Activated CD4-positive, alpha-beta T cell treated with anti-CD3 and anti-CD28 coated beads, Interleukin-10, Interleukin-2, amounts not matched to agents 100 ng/mL and 50 ng/mL, durations not matched to agents 16 hours and 8 hours (primary cell): ENCODE measurements at places on chromosomes 13 and 19.

- no peak for DNase-seq
These were observed 25.1 kb upstream of the ZNF850 start for GRCh38 chr19:36797786-36798108.

- no peak for DNase-seq
These were observed 4.8 kb downstream of the SYT5 start for GRCh38 chr19:55175117-55175867.

DNA sequence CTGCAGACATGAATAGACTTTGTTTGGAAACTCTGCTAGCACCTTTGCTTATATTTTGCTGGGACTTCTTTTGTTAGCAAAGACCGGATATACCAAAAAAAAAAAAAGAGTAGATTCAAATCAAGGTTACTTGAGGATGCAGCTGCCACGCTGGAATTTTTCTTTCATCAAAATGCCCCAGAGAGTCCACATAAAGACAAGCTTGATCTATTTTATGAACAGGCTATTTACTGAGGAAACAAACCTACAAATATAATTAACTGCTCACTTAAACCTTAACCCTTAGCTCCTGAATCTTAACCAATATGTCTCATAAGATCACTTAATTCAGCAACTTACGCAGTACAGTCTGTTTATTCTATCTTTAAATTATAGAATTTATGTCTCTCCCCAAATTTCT, 27.1 kb upstream of the DOCK9 start:
- DNase-seq = no peak

- no peak for DNase-seq
These were observed 24.9 kb downstream of the PCID2 start for GRCh38 chr13:113183450-113184129.

GRCh38 chr13:91661692-91662490, 263.5 kb downstream of the GPC5 start:
- no peak for DNase-seq

DNA sequence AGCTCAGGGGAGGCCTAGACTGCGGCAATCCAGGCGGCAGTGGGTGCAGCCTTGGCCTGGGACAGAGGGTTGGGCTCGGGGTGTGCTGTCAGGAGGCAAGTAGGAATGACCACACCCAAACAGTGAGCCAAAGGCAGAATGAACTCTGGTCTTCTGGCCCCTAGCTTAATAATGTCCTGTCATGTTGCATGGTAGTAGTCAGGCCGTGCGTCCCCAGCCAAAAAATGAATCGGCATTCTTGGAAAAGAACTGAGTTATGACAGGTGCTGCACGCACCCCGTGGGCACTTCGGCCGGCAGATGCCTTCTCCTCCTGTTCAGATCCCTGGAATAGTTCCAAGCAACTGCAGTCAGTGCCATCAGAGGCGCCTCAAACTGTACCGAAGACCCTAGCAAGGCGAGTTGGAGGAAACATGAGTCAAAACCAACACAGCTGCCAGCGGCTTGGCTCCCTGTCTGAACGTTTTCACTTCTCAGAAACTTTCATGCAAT, 55.9 kb downstream of the ATP7B start:
- DNase-seq = peak; percentile 18

GRCh38 chr19:12217332-12217731, 54.4 kb downstream of the ZNF136 start:
- no peak for DNase-seq

DNA sequence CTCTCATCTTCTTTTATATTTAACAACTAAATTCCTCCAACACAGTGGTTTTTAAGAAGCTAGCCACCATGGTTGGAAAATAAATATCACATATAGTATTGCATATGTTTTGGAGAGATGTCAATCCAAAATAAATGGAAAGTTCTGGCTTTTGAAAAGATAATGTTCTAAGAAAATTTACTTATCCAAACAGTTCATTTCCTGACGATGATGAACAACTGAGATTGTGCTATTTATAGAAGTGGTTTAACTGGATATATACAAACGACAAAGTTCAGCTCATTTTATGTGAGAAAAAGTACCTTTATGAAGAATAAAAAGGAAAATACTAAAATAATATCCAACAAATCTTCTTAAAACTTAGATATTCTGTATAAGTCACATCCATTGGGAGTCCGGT, 174.7 kb downstream of the MZT1 start:
- DNase-seq = no peak

DNA sequence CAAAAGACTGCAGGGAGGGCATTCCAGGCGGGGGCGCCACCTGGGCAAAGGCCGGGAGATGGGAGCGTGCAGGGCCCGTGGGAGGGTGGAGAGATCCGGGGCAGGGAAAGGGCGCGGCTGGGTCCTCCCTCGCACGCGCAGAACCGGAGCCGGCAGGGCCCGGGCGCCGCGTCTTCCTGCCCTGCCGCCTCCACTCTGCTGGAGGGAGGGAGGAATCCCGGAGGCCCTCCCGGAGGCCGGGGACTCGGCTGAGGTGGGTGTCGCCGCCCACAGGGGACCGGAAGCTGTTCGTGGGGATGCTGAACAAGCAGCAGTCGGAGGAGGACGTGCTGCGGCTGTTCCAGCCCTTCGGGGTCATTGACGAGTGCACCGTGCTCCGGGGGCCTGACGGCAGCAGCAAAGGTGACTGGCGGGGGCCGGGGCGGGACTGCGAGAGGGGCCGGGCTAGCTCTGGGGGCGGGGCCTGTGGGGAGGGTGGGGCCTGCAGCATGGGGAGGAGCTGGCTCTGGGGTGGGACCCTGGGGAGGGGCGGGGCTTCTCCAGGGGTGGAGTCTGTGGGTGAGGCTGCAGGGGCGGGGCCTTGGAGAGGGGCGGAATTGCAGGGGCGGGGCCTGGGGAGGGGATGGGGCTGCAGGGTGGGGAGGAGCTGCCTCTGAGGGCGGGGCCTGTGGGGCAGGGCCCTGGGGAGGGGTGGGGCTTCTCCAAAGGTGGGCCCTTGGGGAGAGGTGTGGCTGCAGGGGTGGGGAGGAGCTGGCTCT, 51.3 kb downstream of the CELF5 start:
- peak; percentile 92 for DNase-seq

GRCh38 chr19:19460761-19461265, 54.5 kb downstream of the TSSK6 start:
- DNase-seq = peak; percentile 82

- no peak for DNase-seq
These were observed 70.3 kb downstream of the DHRS12 start for GRCh38 chr13:51733374-51734298.

DNA sequence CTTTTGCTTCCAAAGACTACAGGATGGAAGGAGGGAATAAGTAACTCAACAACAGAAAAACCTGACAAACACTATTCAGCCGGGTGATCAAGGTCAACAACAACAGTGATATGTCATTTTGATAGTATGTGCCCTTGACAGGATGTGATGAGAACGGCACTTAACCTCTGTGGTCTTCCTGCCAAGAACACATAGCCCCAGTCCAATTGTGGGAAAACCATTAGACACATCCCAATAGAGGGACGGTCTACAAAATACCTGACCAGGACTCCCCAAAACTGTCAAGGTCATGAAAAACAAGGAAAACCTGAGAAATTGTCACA, 43.1 kb upstream of the AMER2 start:
- no peak for DNase-seq

GRCh38 chr13:33349288-33349985, 63.9 kb upstream of the STARD13 start:
- no peak for DNase-seq

DNA sequence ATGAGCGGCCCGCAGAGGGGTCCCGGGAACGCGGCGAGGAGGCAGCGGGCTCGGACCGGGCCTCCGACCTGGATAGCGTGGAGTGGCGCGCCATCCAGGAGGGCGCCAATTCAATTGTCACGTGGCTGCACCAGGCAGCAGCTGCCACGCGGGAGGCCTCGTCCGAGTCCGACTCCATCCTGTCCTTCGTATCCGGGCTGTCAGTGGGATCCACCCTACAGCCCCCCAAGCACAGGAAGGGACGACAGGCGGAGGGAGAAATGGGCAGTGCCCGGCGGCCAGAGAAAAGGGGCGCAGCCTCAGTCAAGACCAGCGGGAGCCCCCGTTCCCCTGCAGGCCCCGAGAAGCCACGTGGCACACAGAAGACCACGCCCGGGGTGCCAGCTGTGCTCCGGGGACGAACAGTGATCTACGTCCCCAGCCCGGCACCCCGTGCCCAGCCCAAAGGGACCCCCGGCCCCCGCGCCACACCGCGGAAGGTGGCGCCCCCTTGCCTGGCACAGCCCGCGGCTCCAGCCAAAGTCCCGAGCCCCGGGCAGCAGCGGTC, 10.7 kb downstream of the C19orf25 start:
- no peak for DNase-seq

DNA sequence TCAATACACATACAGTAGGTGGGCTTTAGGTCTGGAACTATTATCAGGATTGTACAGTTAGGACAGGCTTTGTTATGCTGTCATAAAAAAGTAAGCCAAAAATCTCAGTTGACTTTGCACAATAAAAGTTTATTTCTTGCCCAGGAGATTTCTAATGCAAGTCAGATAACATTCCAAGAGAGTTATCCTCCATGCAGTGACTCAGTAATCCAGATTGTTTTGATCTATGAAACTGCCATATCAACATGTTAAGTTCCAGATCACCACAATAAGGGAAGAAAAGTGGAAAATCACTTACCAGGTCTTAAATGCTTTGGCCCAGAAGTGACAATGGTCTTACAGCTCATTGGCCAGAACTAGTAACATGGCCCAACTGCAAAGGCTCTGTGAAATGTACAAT, 636.2 kb upstream of the KLF12 start:
- no peak for DNase-seq

DNA sequence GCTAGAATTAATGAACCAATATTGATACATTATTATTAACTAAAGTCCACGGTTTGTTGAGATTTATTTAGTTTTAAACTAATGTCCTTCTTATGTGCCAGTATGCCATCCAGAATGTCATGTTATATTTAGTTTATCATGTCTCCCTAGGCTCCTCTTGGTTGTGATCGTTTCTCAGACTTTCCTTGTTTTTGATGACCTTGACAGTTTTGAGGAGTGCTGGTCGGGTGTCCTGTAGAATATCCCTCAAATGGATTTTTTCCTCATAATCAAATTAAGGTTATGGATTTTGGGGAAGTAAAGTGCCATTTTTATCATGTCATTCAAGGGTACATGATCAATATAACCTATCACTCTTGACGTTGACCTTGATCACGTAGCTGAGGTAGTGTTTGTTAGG, 6.1 kb upstream of the ZNF45 start:
- DNase-seq = no peak

DNA sequence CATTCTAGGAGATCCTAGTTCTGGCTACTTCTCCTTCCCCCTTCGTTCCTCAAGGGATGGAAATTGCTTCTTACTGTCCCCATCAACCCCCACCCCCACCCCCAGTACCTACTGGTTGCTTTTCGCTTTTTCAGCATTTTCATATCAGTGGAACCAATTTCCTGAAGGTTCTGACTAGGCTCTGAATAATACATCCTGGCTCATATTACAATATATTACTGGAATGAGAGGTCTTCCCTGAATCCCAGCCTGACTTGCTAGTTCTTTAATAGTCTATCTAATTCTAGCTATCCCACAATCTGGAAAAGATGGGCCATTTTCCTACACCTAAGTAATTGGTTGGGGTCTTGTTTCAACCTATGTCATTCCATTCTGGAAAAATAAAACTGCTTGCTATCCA, 207.4 kb downstream of the COG6 start:
- no peak for DNase-seq
